ENCODE measurements at places on chromosomes 7 and 10. TPM values are rescaled to one million over a fixed set of nuclear protein-coding genes. Genes with fewer than 3 reads are reported as not detected.

DNA sequence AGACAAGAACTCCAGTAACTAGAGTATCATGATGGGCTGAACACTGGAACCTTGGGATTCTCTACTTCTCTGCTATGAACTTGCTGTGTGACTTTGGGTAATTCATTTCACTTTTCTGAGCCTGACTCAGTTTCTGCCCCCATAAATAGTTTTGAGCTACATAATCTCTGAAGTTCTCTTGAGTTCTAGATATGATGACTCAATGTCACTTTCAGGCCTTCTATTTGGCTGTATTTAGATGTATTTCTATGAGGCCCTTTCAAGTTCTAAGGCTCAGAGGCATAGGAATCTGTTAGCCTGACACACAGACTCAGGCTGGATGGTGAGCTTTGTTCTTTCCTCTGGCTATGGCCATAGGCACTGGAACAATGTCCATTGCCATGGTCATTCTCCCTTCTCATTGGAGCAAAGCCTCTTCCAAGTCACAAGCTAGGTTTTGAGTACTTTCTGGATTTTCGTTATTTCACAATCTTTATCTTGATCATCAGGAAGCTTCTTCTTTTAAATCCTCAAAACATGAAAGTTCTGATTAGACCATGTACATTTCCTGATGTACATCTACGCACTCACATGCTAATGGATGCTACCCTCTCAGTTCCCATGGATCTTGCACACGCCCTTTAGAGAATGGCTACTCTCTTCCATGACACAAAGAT lies 101.6 kb downstream of the TES start:
- H3K27me3 ChIP-seq = no peaks in the 10 kb centered on the region
- no peaks in the 10 kb centered on the region for H3K36me3 ChIP-seq
- no peak overlapping the region for H3K27ac ChIP-seq
- DNase-seq = no peak
- no peak overlapping the region for H3K4me3 ChIP-seq

GRCh38 chr7:140544388-140544826 lies 65.1 kb upstream of the MKRN1 start:
- no peaks in the 10 kb centered on the region for H3K27me3 ChIP-seq
- peaks cover 12% of the 10 kb centered on the region for H3K4me1 ChIP-seq
- DNase-seq = no peak
- H3K27ac ChIP-seq = no peak overlapping the region
- no peak overlapping the region for H3K4me3 ChIP-seq
- H3K36me3 ChIP-seq = no peaks in the 10 kb centered on the region

GRCh38 chr7:123208793-123209192 lies 9.0 kb upstream of the SLC13A1 start:
- no peak for DNase-seq
- no peaks in the 10 kb centered on the region for H3K4me1 ChIP-seq
- no peak overlapping the region for H3K4me3 ChIP-seq

Gene OPALIN
- not detected for total RNA-seq

DNA sequence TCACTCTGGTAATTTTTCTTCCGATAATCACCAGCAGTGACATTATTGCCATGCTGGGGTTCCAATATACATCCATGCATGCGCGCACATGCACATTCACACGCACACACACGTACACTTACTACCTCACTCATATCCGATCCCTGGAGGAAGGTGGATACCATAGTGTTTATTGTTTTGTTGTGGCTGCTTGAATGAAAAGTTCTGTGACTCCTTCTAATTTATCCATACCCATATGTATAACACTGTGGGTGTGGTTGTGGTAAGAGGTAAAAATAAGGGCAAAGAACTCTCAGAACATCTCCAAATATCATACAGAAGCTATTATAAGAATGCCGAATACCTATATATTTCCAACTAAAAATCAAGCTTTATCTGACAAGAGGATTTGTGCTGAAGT lies 407.8 kb upstream of the PODXL start:
- H3K27ac ChIP-seq = no peak overlapping the region
- H3K36me3 ChIP-seq = no peaks in the 10 kb centered on the region
- H3K4me1 ChIP-seq = no peaks in the 10 kb centered on the region
- H3K4me3 ChIP-seq = no peak overlapping the region

Gene SYT15B
- total RNA-seq = 0.83 TPM

- DNase-seq = no peak
- H3K4me3 ChIP-seq = no peak overlapping the region
- H3K27ac ChIP-seq = no peak overlapping the region
Measured at GRCh38 chr7:128424686-128425275, 15.0 kb upstream of the IMPDH1 start.

DNA sequence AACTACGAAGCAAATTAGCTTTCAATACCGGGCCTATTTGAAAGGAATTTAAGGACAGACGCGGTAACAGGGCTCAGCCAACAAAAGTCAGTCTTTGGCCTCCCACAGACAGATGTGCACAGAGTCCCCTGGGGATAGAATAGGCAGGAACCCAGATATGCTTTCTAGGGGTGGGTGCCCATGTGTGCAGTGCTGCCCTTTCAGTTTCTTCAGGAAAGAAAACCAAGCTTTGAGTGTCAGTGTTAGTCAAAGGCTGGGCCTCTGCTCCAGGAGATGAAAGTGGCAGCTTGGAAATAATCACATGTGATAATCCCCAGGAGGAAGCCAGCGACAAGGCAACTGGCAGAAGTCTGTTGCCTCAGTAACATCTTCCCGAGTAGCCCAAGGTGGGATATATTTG lies 43.8 kb upstream of the CSTF2T start:
- H3K36me3 ChIP-seq = no peaks in the 10 kb centered on the region
- no peak for DNase-seq
- no peaks in the 10 kb centered on the region for H3K27me3 ChIP-seq
- no peak overlapping the region for H3K27ac ChIP-seq
- no peak overlapping the region for H3K4me3 ChIP-seq
- no peaks in the 10 kb centered on the region for H3K4me1 ChIP-seq

Gene NKX2-3
- total RNA-seq = not detected

- no peak overlapping the region for H3K27ac ChIP-seq
- H3K4me1 ChIP-seq = no peaks in the 10 kb centered on the region
- no peak overlapping the region for H3K4me3 ChIP-seq
- H3K36me3 ChIP-seq = no peaks in the 10 kb centered on the region
Measured at GRCh38 chr7:41579961-41580935, 122.6 kb downstream of the INHBA start.

- no peak overlapping the region for H3K27ac ChIP-seq
- H3K27me3 ChIP-seq = no peaks in the 10 kb centered on the region
- no peaks in the 10 kb centered on the region for H3K36me3 ChIP-seq
- no peaks in the 10 kb centered on the region for H3K4me1 ChIP-seq
- H3K4me3 ChIP-seq = no peak overlapping the region
Measured at GRCh38 chr7:136693166-136694119, 175.0 kb upstream of the CHRM2 start.

DNA sequence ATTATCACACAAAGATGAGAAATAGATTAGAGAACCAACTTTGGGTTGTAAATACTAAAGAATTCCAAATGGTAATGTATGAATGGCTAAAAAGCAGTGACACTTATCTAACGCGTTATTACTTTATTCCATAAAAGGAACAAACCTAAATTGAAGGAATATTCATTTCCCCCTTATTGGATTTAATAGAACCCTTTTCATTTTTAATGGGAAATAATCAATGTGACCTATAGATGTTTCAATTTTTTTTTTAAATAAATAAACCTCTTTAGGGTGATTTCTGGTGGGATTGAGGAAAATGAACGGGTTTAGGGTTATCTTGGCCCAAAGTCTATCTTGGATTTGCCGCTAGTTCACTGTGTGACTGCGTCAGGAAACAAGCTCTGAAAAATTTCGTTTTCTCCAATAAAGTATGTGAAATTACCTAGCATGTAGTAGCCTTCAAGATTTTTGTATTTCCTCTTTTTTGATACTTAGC lies 1.9 kb upstream of the ACBD5 start:
- peak overlapping the region; percentile 95 for H3K27ac ChIP-seq
- peaks cover 6% of the 10 kb centered on the region for H3K4me1 ChIP-seq
- no peak for DNase-seq
- no peaks in the 10 kb centered on the region for H3K27me3 ChIP-seq
- peak overlapping the region; percentile 76 for H3K4me3 ChIP-seq
- no peaks in the 10 kb centered on the region for H3K36me3 ChIP-seq

Gene SUGCT
- total RNA-seq = 5.1 TPM

DNA sequence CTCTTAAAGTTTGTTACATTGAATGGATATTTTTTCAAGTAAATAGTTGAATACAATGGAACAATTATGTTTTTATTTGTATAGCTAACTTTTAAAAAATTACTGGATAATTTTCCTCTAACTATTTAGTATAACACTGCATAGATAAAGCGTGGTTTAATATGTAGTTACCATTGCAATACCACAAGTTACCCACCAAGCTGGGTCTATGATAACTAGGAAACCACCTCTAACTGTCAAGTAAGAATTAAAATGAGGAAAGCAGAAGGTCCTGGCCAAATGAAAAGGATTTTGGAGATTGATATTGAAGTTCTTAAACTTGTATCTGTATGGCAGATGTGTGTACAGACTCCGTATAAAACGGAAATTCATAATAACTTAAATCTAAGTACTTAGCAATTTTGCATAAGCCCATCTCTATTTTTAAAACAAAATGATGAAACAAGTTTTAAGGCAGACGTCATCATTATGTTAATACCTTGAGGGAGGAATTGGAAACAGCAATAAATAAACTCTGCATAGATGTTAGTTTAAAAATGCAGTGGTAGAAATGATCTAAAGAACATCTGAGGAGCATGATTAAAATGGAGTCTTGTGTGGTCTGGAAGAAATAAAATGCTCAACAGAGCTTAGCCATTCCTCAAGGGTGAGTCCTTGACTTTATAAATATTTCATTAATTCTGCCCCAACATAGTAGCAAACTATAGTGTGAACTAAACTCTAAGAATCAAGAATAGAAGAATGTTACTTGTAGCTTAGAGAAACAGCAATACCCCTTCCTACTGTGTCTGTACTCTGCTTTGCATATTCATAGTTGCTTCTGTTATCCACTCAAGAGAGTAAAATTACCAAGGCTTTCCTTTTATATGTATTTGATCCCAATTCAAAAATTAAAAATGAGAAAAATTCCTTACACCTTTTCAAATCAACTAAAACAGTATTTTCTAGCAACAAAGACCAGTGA lies 206.4 kb upstream of the FERD3L start:
- H3K4me1 ChIP-seq = no peaks in the 10 kb centered on the region
- DNase-seq = no peak

Gene ACSM6
- total RNA-seq = 0.13 TPM

GRCh38 chr10:35946556-35946955 lies 304.5 kb upstream of the FZD8 start:
- no peak overlapping the region for H3K4me3 ChIP-seq
- no peaks in the 10 kb centered on the region for H3K27me3 ChIP-seq
- H3K27ac ChIP-seq = no peak overlapping the region
- DNase-seq = no peak

DNA sequence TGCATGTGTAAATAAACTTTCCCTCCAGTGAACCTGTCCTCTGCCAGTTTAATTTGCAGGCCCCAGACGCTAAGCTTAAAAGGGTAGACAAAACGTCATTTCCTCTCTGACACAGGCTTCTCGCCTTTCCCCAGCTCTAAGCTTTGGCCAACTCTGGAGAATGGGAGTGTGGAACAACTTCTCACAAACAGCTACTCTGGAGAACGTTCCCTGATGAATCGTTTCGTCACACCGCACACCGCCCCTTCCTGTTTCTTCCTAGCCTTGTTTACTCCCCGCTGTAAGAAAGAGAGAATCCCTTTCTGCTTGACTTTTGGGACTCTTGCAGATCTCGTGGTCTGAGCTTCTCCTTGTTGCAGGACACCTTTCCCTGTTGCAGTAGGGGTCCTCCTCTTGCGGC lies 564.2 kb downstream of the TCERG1L start:
- no peaks in the 10 kb centered on the region for H3K36me3 ChIP-seq
- H3K27me3 ChIP-seq = no peaks in the 10 kb centered on the region
- H3K4me1 ChIP-seq = no peaks in the 10 kb centered on the region
- H3K4me3 ChIP-seq = no peak overlapping the region
- no peak overlapping the region for H3K27ac ChIP-seq

DNA sequence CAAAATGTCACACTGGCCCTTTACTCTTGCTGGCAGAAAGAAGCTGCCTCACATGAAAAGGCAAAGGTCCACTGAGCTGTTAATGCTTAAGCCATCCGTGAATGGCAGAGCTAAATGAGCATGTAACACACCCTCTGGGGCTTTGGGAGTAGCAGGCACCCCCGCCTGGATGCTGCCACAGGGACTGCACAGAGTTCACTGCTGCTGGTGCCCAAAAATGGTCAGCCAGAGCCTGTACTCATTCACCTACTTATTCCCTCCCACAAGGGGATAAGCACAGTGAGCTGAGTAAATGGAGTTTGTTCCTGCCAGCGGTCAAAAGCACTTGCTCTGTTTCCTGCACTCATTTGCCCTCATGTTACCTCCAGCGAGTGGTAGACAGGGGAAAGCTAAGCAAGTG lies 374.0 kb upstream of the STEAP1 start:
- no peak overlapping the region for H3K4me3 ChIP-seq
- H3K4me1 ChIP-seq = no peaks in the 10 kb centered on the region
- no peaks in the 10 kb centered on the region for H3K36me3 ChIP-seq
- no peak overlapping the region for H3K27ac ChIP-seq
- H3K27me3 ChIP-seq = no peaks in the 10 kb centered on the region
- DNase-seq = no peak

- H3K4me1 ChIP-seq = no peaks in the 10 kb centered on the region
- no peaks in the 10 kb centered on the region for H3K36me3 ChIP-seq
- DNase-seq = no peak
- no peak overlapping the region for H3K4me3 ChIP-seq
- no peak overlapping the region for H3K27ac ChIP-seq
Measured at GRCh38 chr10:60629332-60629731, 148.9 kb upstream of the CDK1 start.

- H3K27me3 ChIP-seq = no peaks in the 10 kb centered on the region
- no peak for DNase-seq
- no peaks in the 10 kb centered on the region for H3K36me3 ChIP-seq
- no peak overlapping the region for H3K4me3 ChIP-seq
- H3K4me1 ChIP-seq = no peaks in the 10 kb centered on the region
Measured at GRCh38 chr10:103282961-103283360, 6.0 kb downstream of the INA start.

DNA sequence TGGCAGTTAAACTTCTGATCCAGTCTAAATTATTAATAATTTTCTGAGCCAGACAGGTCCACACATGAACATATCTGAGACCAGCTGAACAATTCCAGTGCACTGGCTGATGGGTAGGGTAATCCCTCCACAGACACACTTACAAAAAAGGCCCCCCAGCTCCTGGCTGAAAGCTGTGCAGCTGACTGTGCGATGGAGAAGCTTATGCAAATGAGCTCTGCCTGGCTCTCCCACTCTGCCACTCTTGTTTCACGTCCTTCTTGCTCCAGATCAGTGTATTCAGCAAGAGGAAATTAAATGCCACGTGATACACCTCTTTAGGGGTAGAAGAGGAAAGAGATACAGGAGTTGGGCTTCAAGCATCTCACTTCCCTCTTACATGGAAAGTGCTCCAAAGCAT lies 76.4 kb upstream of the FEZF1 start:
- no peaks in the 10 kb centered on the region for H3K36me3 ChIP-seq
- DNase-seq = no peak
- H3K4me3 ChIP-seq = no peak overlapping the region
- H3K27ac ChIP-seq = no peak overlapping the region
- H3K4me1 ChIP-seq = no peaks in the 10 kb centered on the region
- H3K27me3 ChIP-seq = no peaks in the 10 kb centered on the region

All from ovary (tissue), 10 donors.